ENCODE measurements at places on chromosomes 6 and 20.
A peak's percentile ranks its signal among the peaks of the same experiment; 100 is the strongest.

GRCh38 chr6:156543431-156543830 lies 233.7 kb upstream of the ARID1B start:
- DNase-seq, result no peak

DNA sequence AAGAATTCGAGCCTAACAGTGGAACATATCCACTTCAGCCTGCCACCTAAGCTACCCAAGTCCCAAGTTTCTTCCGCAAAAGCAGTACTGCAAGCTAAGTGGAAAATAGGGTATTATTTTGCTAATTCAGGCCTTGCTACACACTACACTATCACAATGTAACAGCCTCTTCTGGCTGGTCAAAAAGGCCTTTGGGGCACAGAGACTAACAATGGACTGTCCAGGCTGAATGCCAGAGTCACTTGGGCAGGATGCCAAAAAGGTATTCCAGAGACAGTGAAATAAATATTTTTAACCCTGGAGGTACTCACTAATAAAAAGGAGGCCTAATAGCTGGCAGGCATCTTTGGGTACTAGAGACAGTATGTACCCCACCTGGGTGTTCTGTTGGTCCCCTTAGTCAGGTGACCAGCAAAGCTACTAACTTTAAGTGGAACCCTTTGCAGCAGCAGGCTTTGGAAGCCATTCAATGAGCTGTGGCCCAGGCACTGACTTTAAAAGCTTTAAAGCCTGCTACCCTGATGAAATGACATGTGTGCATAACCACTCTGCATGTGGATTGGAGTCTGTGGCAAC lies 692.1 kb downstream of the HTR1B start:
- DNase-seq, result no peak

- no peak for DNase-seq
These were observed 57.2 kb downstream of the MTFR2 start for GRCh38 chr6:136192902-136193301.

DNA sequence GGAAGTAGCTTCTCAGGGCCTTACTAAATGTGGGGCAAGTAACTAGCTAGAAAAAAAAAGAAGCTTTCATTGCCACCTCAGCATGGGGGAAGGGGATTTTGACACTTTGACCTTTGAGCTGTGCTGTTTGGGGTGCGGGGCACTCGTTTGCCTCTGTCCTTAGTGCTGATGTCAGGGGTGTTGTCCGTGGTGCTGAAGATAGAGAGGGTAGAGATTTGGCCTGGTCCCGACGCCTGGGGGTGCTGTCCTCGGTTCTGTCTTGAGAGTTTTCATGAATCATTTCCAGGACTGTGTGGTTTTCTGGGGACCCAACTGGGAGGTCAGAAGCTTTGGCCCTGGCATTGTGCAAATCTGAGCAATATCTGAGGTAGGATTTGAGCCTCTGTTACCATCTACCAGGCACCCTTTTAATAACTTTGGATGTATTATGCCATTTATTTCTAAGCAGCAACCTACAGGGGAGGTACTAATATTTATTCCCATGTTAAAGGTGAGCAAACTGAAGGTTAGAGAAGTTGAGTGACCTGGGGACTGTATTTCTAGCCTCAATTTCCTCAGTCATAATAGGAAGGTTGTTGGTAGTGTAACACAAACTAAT lies 78.0 kb downstream of the DLGAP4 start:
- no peak for DNase-seq

GRCh38 chr6:163828038-163828795 lies 413.7 kb downstream of the QKI start:
- no peak for DNase-seq

- DNase-seq, result no peak
These were observed 9.0 kb downstream of the TAP2 start for GRCh38 chr6:32829495-32829894.

DNA sequence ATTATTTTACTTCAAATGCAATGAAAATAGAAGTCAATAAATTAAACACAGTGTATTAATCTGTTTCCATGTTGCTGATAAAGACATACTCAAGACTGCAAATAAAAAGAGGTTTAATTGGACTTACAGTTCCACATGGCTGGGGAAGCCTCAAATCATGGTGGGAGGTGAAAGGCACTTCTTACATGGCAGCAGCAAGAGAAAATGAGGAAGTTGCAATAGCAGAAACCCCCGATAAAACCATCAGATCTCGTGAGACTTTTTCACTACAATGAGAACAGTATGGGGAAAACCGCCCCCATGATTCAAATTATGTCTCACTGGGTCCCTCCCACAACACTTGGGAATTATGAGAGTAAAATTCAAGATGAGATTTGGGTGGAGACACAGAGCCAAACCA lies 82.2 kb downstream of the GPR63 start:
- DNase-seq, result no peak

- DNase-seq, result no peak
These were observed 26.7 kb upstream of the PDE10A start for GRCh38 chr6:165689699-165690098.

GRCh38 chr6:16778521-16778920 lies 17.3 kb upstream of the ATXN1 start:
- DNase-seq, result no peak

- no peak for DNase-seq
These were observed 3.8 kb downstream of the PTK6 start for GRCh38 chr20:63533388-63533787.

DNA sequence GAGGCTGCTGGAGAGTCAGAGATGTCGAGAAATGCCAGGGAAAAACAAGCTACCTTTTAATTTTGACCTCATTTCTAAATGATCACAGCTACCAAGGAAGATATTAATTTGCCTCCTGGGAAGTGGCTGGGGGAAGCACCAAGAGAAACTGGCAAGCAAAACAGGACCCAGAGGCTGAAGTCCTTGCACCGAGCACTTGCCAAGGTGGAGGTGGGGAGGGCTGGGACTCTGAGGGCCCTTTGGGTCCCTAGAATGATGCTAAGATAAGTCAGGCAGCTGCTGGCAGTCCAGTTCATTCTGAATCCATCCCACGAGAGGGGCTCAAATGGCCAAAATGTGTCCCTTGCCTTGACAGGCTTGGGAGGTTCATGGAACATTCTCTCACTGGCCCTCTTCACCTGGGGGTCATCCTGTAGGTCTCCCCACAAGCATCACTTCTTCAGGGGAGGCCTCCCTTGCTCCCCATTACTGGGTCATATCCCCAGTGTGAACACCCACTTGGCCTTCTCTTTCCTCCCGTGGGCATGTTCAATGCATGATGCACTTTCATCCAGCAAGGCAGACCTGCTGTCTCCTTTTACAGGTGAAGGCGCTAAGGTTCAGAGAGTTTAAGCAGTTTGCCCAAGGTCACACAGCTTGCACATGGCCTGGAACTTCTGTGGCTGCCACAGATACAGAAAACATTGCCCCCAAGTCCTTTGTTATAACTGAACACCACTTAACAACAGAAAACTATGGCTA lies 39.1 kb upstream of the BLCAP start:
- no peak for DNase-seq

- DNase-seq, result no peak
These were observed 28.0 kb upstream of the TULP4 start for GRCh38 chr6:158284007-158284875.

DNA sequence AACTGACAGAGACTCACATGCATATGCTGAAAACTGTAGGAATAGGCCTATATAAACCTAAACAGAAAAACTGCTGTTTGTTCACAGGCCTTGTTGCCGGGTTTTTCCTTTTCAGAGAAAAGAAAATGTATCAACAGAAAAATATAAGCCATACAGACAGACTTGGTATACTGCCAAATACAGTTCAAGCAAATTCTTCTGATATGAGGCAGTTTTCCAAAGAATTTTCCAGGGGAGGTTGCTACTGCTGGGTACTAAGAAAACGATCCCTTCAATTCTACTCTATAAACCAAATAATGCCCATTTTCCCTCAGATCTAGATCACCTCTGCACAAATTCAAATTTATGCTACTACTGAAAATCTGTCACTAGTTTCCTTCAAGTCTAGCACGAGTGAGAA lies 59.4 kb downstream of the ME1 start:
- no peak for DNase-seq

DNA sequence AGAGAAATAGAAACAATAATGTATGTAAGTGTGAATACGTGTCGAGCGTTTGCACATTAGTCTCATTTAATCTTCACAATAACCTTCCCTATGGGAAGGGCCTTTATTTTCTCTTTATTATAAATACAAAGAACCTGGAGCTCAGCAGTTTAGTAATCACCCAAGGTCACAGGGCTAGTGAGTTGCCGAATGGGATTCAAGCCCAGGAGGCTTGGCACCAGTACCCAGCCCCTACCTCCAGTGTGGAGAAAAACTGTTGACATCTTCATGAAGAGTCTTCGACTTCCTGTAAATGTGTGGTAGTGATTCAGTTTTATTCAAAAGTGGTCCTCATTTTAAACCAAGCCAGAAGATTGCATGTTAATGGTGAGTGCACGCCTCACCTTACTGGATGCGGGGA lies 162.8 kb downstream of the SCML4 start:
- DNase-seq, result no peak

GRCh38 chr6:101935732-101936131 lies 542.2 kb downstream of the GRIK2 start:
- no peak for DNase-seq

DNA sequence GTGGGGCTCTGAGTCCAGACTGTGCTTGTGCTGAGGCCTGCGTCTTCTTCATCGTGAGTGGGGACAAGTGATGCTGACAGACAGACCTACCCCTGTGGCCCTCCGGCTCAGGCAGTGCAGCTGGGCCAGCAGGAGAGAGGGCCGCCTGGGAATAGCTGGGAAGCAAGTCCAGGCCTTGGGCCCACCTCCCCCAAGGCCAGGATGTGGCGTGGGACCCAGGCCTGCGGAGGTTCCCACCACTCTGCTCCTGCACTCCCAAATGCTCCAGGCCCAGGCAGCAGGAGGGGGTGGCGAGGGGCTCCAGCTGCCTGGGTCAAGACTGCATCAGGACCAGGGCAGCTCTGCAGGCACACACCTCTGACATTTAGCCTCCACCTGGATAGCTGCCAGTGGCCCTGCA lies 38.3 kb downstream of the DAAM2 start:
- no peak for DNase-seq

DNA sequence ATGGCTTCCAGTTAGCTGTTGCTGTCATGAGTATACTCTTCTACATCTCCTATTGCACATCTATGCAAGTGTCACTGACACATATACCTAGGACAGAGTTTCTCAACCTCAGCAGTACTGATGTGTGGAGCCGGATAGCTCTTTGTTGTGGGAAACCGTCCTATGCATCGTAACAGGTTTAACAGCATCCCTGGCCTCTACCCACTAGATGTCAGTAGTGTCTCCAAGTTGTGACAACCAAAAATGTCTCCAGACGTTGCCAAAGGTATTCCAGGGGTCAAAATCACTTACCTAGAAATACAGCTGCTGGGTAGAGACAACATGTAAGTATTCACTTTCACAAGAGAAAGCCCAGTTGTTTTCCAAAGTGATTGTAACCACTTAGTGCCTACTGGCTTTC lies 637.6 kb downstream of the RNF144B start:
- DNase-seq, result peak; percentile 46

DNA sequence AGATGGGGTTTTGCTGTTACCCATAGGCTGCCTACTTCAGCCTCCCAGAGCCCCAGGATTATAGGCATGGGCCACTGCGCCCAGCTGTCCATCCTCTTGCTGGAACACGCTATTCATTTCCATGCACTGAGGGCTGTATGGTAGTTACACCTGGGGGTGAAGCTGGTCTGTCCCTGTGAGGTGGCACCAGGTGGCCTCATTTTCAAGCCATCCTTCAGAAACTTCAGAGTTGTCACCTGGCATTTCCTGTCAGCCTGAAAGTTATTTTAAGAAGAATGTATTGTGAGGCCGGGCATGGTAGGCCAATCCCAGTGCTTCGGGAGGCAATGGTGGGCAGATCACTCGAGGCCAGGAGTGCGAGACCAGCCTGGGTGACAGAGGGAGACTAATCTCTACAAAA lies 147.6 kb downstream of the DTNBP1 start:
- no peak for DNase-seq

DNA sequence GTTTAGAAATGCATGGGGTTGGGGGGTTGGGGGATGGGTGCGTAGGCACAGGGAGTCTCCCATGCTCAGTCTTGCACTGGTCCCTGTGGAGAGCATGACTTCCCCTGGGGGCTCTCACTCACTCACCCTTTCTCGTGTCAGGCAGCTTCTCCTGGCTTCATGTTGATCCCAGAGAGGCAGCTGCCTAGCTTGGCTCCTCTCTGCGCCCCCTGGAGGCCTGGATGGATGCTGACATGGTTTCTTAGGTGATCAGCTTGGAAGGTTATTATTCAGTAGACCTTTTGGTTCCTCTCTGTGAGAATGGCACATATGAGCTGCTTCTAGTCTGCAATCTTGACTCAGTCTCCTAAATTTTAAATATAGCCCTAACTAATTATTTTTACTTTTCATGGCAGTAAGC lies 109.3 kb upstream of the FAM83B start:
- no peak for DNase-seq

GRCh38 chr6:164826831-164827468 lies 482.5 kb downstream of the C6orf118 start:
- DNase-seq, result no peak

DNA sequence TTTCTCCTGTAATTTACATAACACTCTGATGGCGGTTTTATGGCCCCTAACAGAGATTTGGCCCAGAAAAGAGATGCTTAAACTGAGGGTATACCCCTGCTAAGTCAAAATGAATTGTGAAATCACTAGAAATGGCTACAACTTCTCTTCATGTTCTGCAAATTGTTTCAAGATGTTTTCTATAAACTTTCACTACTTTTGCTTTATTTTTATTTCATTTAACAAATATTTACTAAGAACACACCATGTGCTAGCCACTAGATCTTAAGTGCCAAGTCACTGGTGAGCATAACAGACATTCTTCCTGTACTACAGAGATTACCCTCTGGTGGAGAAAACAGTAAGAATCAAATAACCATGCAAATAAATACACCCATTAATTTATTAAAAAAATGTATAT lies 87.6 kb downstream of the KCNQ5 start:
- DNase-seq, result no peak

- no peak for DNase-seq
These were observed 13.8 kb downstream of the RANBP9 start for GRCh38 chr6:13697857-13698256.

- peak; percentile 23 for DNase-seq
These were observed 1.0 kb downstream of the CALHM6 start for GRCh38 chr6:116461932-116462885.

DNA sequence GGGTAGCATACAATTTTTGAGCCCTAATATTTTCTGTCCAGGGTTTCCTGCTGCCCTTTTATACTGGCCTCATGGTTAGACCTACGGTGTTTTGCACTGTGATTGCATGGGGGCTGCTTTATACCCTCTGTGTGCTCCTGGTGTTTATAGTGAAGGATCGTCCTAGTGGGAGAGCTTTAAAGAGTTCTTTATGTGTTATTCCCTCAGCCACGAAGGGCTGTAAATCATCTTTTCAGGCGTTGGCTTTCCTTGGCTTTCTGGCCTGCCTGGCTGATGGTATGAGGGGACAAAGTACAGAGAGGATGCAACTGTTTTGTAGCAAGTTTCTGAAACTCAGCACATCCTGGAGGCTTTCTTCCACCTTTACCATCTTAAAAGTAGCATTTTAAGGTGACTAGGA lies 464.3 kb downstream of the EPM2A start:
- no peak for DNase-seq

All from NCI-H1092 (cell line).